ENCODE measurements at places on chromosomes 7 and 10.

DNA sequence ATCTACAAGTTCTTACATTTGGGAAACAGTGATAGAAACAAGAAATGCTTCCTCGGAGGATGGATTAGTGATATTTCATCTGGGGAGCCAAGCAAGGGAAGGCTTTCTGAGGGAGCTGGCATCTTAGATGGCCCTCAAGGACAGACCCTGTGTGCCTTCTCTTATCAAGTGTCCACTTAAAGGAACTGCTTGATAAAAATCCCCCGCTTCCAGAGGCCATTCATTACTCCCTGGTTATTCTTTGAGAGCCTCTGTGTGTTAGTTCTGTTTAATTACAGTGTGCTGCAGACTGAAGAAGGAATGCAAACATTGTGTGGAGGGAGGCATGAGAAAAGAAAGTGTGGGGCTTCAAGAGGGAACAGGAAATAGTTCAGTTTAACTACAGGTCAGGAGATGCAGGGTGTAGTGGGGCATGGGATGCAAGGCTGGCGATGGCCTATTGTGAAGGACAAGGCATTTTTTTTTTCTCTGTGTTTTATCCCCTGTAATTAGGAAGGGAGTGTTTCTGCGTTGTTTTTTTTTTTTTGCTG is 145.4 kb downstream of the SNX10 start:
- no peak for DNase-seq
- no peaks in the 10 kb centered on the region for H3K4me1 ChIP-seq
- no peak overlapping the region for H3K4me3 ChIP-seq

DNA sequence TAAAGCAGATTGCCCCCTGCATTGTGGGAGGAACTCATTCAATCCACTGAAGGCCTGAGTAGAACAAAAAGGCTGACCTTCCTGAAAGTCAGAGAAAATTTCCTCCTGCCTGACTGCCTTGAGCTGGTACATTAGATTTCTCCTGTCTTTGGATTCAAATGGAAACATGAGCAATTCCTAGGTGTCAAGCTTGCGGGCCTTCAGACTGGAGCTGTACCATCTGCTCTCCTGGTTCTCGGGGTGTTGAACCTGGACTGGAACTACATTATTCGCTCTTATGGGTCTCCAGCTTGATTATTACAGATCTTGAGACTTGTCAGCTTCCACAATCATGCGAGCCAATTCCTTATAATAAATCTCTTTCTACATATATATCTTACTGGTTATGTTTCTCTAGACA is 173.6 kb upstream of the STEAP4 start:
- H3K36me3 ChIP-seq = no peaks in the 10 kb centered on the region

- no peaks in the 10 kb centered on the region for H3K36me3 ChIP-seq
- no peaks in the 10 kb centered on the region for H3K27me3 ChIP-seq
- peak; percentile 88 for DNase-seq
- peaks cover 45% of the 10 kb centered on the region for H3K4me1 ChIP-seq
- H3K4me3 ChIP-seq = no peak overlapping the region
Measured at GRCh38 chr10:114541081-114541796, 116.8 kb downstream of the ABLIM1 start.

- H3K36me3 ChIP-seq = no peaks in the 10 kb centered on the region
- H3K27ac ChIP-seq = no peak overlapping the region
- H3K27me3 ChIP-seq = no peaks in the 10 kb centered on the region
- no peak for DNase-seq
- no peaks in the 10 kb centered on the region for H3K4me1 ChIP-seq
Measured at GRCh38 chr7:156450473-156450872, 190.1 kb upstream of the RNF32 start.

DNA sequence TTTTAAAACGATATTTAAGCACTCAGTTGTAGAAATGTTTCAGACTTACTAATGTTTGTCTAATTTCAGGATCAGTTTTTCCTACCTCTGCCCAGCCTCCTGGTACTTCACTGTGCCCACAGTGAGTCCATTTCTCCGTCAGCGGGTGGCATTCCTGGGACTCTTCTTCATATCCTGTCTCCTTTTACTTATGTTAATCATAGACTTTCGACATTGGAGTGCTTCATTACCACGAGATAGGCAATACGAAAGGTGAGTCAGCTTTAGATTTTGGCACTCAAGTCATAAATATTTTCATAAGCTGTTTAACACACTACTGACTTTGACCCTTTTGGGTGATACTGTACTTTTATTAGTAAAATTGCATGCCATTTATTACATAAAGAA is 2.1 kb downstream of the ENTPD7 start:
- H3K27ac ChIP-seq = peak overlapping the region; percentile 9
- no peak for DNase-seq
- H3K27me3 ChIP-seq = no peaks in the 10 kb centered on the region
- H3K4me1 ChIP-seq = peaks cover 44% of the 10 kb centered on the region

DNA sequence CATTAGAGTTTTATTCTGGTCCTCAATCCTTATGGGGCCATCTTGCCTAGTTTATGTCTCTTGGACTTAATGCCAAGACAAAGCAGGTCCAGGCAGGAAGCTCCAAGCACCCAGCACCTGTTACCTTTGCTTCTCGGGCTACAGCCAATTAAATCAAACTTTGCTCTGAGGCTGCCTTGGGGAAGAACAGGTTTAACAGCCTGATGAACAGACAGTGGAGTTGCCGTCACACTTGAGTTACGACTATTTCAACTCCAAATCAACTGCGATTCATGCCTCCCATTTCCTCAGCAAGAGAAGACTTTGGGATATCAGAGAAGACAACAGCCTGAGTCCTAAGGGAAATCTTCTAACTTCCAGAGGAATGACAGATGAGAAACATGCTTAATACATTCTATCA is 62.2 kb downstream of the XPNPEP1 start:
- H3K36me3 ChIP-seq = peaks cover 31% of the 10 kb centered on the region
- no peak overlapping the region for H3K4me3 ChIP-seq
- H3K27ac ChIP-seq = no peak overlapping the region

GRCh38 chr10:6054884-6055283 is 7.3 kb downstream of the IL2RA start:
- H3K27ac ChIP-seq = no peak overlapping the region
- H3K36me3 ChIP-seq = no peaks in the 10 kb centered on the region
- DNase-seq = no peak
- H3K4me1 ChIP-seq = peaks cover 24% of the 10 kb centered on the region
- H3K4me3 ChIP-seq = no peak overlapping the region

- H3K4me3 ChIP-seq = no peak overlapping the region
- H3K4me1 ChIP-seq = no peaks in the 10 kb centered on the region
- DNase-seq = no peak
Measured at GRCh38 chr10:107856047-107856315, 691.5 kb upstream of the SORCS1 start.

DNA sequence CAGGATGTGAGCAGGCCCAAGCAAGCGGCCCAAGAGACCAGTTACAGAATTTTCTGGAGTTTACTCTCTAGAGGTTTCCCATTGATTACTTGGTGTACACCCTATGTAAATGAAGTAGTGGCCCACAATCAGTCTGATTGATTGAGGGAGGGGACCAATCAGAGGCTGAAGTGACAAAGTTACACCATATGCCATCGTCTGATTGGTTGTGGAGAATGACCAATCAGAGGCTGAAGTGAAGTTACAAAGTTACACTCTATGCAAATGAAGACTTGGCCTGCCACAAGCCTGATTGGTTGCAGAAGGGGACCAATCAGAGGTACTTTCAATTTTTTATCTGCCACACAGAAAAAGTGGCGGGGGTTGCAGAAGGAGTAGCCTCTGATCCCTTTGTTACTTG is 83.7 kb downstream of the KIF20B start:
- H3K4me3 ChIP-seq = no peak overlapping the region
- no peak for DNase-seq
- H3K27ac ChIP-seq = no peak overlapping the region
- no peaks in the 10 kb centered on the region for H3K36me3 ChIP-seq
- no peaks in the 10 kb centered on the region for H3K4me1 ChIP-seq

- no peaks in the 10 kb centered on the region for H3K27me3 ChIP-seq
- DNase-seq = no peak
- no peak overlapping the region for H3K4me3 ChIP-seq
- H3K27ac ChIP-seq = no peak overlapping the region
- H3K36me3 ChIP-seq = peaks cover 16% of the 10 kb centered on the region
- no peaks in the 10 kb centered on the region for H3K4me1 ChIP-seq
Measured at GRCh38 chr10:121741248-121741792, 143.1 kb upstream of the FGFR2 start.

- no peak overlapping the region for H3K4me3 ChIP-seq
- H3K4me1 ChIP-seq = peaks cover 5% of the 10 kb centered on the region
- peaks cover 63% of the 10 kb centered on the region for H3K36me3 ChIP-seq
- DNase-seq = no peak
Measured at GRCh38 chr10:32929634-32930033, 28.4 kb downstream of the ITGB1 start.

- H3K4me3 ChIP-seq = no peak overlapping the region
- no peaks in the 10 kb centered on the region for H3K27me3 ChIP-seq
- no peaks in the 10 kb centered on the region for H3K4me1 ChIP-seq
Measured at GRCh38 chr7:31464601-31465000, 49.3 kb upstream of the ITPRID1 start.

GRCh38 chr7:138755842-138756590 is 41.8 kb upstream of the TMEM213 start:
- peaks cover 9% of the 10 kb centered on the region for H3K4me1 ChIP-seq
- peak overlapping the region; percentile 40 for H3K27ac ChIP-seq
- H3K36me3 ChIP-seq = no peaks in the 10 kb centered on the region
- H3K4me3 ChIP-seq = no peak overlapping the region
- DNase-seq = no peak

DNA sequence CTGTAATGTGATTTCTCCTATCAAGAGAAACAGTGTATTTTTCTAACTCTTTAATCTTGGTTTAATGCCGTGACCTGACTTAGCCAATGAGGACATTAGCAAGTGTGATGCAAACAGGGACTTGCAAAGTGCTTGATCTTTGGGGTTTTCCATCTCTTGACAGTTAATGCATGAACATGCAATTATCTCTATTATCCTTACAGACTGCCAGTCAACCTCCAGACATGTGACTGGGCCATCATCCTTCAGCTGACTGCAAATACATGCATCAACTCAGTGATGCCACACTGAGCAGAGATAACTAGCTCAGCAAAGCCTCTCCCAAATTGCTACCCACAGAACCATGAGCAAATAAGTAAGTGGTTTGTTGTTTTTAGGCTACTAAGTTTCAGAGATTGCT is 409.6 kb downstream of the GPAM start:
- no peaks in the 10 kb centered on the region for H3K4me1 ChIP-seq
- H3K27me3 ChIP-seq = no peaks in the 10 kb centered on the region
- H3K27ac ChIP-seq = no peak overlapping the region
- no peak overlapping the region for H3K4me3 ChIP-seq
- DNase-seq = no peak

DNA sequence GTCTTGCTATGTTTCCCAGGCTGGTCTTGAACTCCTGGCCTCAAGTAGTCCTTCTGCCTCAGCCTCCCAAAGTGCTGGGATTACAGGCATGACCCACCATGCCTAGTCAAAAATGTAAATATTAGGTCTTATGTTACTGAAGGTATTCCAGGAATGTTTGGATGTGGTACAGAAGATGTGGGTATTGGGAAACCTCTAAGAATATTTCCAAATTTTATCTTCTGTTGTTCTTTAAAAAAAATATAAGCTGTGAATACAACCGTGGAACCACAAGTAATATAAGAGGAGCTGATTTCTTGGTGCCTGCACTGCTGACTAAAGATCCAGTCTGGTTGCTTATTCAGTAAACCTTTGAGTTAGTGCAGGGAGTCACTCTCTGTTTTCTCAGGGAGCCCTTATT is 178.3 kb downstream of the AUTS2 start:
- DNase-seq = no peak
- H3K27me3 ChIP-seq = no peaks in the 10 kb centered on the region
- H3K4me3 ChIP-seq = no peak overlapping the region
- H3K36me3 ChIP-seq = no peaks in the 10 kb centered on the region

- no peak for DNase-seq
- H3K27me3 ChIP-seq = no peaks in the 10 kb centered on the region
- H3K4me3 ChIP-seq = no peak overlapping the region
Measured at GRCh38 chr10:89565180-89565579, 29.8 kb upstream of the SLC16A12 start.

DNA sequence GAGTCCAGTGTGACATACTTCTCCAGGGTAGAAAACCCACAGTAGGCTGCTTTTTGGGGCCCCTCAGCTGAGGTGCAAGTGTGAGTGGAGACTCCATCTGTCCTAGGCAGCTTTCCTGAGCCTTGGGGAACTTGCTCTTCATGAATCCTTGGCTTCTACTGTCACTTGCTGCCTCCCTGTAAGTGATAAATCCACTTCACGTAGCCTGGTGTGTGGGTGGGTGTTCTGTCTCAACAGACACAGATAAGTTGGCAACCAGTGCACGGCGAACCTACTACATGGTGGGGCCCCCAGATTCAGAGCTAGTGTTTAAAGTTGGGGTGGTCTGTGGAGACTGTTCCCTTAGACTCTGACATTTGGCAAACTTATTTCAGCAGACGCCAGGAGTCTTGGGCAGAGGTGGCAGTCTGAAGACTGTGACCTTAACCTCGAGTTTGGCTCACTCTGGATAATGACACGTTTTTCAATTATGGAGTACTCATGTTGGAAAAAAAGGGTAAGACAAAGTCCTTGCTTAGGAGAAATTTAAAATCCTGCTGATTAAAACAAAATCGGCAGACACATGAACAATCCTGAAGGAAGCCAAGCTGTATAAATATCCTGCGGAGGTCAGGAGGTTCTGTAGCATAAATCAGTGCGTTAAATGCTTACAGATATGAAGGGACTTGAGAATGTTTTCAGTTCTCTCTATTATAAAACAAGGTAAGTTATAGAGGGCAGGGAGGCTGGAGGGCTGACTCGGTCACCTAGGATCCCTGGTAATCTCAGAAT is 376.9 kb downstream of the PHTF2 start:
- no peak overlapping the region for H3K27ac ChIP-seq
- H3K36me3 ChIP-seq = no peaks in the 10 kb centered on the region
- no peak overlapping the region for H3K4me3 ChIP-seq
- no peaks in the 10 kb centered on the region for H3K27me3 ChIP-seq
- DNase-seq = no peak

GRCh38 chr10:51034769-51035168 is 39.5 kb upstream of the PRKG1 start:
- H3K27ac ChIP-seq = no peak overlapping the region
- no peak for DNase-seq
- no peaks in the 10 kb centered on the region for H3K4me1 ChIP-seq
- no peaks in the 10 kb centered on the region for H3K27me3 ChIP-seq
- no peaks in the 10 kb centered on the region for H3K36me3 ChIP-seq

DNA sequence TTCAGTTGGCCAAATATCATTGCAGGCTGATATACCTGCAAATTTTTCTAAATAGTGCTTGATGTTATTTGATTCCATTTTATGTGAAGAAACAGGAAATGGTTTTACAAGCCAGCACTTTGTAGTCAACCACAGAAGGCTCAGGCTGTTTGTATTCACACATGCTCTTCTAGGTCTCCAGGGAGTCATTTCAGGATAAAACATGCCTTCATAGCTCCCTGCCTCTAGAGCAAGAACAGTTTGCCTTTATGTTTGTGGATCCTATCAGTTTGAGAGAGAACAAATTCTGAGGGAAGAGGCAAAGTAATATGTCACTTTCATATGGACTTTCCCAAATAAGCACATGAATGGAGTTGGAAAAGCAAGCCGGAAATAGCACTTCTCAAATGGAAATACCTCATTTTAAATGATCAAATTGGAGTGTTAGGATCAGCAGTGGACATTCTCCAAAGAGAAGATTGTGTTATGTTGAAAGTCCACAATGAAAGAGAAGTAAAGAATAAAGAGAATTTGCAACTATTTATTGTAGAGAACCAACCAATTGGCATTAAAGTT is 277.6 kb downstream of the KCND2 start:
- no peak overlapping the region for H3K4me3 ChIP-seq
- DNase-seq = no peak
- no peaks in the 10 kb centered on the region for H3K27me3 ChIP-seq
- no peaks in the 10 kb centered on the region for H3K4me1 ChIP-seq

GRCh38 chr10:50931948-50932431 is 46.6 kb upstream of the A1CF start:
- no peaks in the 10 kb centered on the region for H3K27me3 ChIP-seq
- no peaks in the 10 kb centered on the region for H3K36me3 ChIP-seq
- no peak overlapping the region for H3K4me3 ChIP-seq
